ENCODE measurements at places on chromosomes 6 and 20.

DNA sequence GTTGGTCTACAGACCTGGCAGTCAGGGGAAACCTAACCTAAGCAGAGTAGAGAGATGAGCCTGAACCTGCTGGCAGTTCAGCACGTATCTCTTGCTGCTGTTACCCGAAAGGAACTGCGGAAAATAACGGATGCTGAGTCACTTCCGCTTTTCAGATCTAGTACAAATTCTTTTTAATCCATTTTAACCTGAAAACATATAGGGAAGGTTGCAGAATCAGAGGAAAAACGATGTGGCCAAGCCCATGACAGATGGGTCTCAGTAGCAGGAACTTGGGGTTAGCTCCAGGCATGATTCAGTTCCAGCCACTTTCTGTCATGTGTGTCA lies 351.9 kb upstream of the PRND start:
- DNase-seq, result no peak

GRCh38 chr20:53376021-53376420 lies 217.6 kb downstream of the ZNF217 start:
- no peak for DNase-seq

DNA sequence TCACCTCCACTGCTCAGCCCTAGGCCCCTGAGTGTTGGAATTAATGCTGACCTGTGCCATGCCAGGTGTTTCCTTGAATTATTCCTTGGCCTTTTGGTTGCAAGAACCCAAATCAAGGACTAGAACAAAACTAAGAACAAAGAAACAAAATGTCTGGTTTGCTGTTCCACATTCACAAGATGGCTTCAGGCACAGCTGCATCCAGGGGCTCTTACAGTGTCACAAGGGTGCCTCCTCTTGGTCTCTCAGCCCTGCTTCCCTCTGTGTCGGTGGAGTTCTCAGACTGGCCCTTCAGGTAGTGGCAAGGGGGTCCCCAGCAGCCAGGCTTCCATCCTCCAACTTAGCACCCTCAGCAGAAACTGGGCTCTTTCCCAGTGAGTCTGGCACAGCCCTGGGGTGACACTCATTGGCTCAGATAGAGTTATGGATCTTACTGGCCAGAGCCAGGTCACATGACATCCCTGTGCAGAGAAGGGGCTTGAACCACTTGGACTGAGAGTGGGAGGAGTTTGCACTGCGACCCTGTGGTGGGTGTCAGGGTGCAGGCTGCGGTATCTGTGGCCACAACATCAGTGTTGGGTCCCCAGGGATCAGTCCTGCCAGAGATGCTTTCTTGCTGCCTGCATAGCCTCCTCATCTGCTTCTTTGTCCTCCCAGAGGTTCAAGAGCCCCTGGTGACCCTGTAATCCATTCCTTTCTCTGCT lies 427.7 kb upstream of the SULF2 start:
- DNase-seq, result no peak

DNA sequence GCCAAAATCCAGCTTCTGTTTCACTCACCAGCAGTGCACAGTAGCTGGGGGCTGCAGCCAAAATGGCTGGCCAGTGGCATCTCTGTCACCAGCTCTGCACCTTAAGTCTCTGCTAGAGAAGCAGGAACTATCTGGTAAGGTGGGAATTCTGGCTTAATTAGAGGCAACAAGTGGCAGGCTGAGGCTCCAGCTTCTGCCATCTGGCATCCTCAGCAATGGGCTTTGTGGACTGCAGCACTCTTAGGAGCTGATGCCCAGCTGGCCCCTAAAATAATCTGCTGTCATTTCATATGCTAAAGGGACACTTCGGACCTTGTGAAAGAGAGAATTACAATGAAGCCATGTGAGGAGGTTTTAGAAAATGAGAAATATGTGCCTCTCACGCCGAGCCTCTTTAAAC lies 4.6 kb upstream of the CLDN20 start:
- no peak for DNase-seq

DNA sequence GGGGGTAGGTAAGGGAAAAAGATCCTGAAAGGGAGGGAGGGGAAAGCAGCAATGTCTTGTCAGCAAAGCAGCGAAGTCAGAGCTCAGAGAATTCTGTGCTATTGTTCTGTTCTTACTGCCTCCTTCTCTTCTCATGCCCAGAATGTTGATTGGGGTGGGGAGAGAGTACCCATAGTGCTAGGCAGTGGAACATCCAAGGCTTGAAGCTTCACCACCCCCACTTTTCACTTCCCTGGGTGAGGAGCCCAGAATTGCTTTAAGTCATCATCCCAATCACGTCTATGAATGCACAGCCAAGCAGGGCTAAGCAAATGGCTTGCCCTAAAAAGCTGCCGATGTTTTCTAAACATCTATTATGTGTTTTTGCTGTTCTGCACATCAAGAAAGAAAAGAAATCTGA lies 16.5 kb downstream of the REPS1 start:
- no peak for DNase-seq

DNA sequence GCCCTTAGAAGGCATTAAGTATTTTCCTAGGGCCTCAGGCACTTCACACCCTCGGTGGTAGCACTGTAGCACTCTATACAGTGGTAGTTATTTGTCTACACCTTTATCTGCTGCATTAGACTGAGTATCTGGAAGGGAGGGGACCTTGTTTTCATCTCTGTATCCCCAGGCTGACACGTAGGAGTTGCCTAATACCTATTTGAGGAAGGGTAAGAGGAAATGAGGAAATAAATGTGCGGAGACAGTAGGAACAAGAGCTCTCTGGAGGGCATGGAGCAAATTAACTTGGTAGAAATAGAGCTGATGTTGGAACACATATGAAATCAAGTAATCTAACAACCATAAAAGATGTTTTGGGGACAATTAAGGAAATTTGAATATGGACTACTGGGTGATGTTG lies 3.9 kb downstream of the CNPY3 start:
- DNase-seq, result no peak

GRCh38 chr6:82083646-82084045 lies 163.9 kb downstream of the IBTK start:
- no peak for DNase-seq

DNA sequence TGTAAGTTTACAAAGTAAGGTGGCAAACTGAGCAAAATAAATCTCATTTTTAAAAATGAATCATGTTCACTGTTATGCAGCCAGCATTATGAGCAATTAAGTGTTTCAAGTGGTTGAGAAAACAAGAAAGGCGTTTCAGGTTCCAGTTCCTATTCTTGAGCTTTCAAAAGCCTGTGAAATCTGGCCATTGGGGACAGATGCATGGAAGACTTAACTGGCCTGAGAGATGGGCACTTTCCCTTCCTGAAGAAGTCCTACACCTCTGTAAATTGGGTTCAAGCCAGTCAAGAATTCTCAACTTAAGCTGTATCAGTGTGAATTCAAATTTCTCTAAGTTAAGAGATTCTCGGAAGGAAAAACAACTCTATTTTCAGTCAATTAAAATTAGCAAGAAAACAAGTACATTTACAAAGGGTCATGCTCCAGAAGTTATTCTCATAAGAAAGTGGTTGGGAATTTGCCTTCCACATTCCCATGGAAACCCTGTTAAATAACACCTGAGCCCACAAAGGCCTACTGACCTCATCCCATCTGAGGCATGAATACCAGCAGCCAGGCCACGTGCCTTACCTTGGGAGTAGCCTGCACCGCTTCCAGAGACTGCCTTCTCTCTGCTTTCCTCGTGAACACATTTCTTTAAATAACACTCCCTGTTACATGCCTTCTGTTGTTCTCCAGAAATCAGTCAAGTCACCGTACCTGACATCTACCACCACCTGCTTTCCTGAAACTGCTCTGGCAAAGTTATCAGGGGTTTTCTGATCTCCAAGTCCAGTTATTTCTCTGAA lies 19.4 kb downstream of the MAP3K5 start:
- no peak for DNase-seq

DNA sequence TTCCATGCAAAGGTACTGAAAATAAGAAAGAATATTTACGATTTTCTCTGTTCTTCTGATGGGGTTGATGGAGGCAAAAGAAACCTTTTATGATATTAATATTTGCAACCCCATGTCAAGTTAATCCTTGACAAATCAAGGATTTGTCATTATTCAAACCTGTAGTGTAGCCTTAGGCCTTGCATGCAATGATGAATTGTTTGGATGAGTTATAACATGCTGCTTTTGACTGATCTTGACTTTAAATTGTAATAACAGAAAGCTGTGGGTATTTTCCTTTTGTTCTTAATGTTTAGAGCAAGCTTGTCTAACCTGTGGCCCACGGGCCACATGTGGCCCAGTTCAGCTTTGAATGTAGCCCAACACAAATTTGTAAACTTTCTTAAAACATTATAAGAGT lies 13.0 kb upstream of the BAG2 start:
- DNase-seq, result no peak

DNA sequence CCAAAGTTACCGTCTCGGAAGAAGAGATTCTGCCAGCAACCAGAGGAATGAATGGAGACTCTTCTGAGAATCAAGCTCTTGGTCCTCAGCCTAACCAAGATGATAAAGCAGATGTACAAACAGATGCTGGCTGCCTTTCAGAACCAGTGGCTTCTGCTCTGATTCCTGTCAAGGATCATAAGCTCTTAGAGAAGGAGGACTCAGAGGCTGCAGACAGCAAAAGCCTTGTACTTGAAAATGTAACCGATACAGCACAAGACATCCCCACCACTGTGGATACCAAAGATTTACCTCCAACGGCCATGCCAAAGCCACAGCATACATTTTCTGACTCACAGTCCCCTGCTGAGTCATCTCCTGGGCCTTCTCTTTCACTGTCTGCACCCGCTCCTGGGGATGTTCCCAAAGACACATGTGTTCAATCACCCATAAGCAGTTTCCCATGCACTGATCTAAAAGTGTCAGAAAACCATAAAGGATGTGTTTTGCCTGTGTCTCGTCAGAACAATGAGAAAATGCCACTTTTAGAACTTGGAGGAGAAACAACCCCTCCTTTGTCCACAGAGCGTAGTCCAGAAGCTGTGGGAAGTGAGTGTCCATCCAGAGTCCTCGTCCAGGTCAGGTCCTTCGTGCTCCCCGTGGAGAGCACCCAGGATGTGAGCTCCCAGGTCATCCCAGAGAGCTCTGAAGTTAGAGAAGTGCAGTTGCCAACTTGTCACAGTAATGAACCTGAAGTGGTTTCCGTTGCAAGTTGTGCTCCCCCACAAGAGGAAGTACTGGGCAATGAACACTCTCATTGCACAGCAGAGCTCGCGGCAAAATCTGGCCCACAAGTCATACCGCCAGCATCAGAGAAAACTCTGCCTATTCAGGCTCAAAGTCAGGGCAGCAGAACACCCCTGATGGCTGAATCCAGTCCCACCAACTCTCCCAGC lies 109.6 kb downstream of the RTN4IP1 start:
- DNase-seq, result peak; percentile 79

GRCh38 chr20:18527836-18528235 lies 20.1 kb downstream of the SEC23B start:
- no peak for DNase-seq

GRCh38 chr20:7744411-7744810 lies 195.8 kb downstream of the HAO1 start:
- DNase-seq, result no peak

DNA sequence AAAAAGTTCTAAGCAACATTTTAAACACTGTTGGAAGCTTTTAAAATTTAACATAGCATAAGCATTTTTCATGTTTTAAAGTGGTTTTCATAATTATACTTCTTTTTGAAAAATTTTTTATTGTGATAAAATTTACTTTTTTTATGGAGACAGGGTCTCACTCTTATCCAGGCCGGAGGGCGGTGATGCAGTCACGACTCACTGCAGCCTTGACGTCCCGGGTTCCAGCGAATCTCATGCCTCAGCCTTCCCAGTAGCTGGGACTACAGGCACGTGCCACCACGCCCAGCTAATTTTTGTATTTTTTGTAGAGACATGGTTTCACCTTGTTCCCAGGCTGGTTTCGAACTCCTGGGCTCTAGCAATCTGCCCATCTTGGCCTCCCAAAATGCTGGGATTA lies 46.1 kb upstream of the TULP4 start:
- DNase-seq, result no peak

- DNase-seq, result no peak
Observed at GRCh38 chr20:46237736-46238135, 70.6 kb downstream of the CDH22 start.

DNA sequence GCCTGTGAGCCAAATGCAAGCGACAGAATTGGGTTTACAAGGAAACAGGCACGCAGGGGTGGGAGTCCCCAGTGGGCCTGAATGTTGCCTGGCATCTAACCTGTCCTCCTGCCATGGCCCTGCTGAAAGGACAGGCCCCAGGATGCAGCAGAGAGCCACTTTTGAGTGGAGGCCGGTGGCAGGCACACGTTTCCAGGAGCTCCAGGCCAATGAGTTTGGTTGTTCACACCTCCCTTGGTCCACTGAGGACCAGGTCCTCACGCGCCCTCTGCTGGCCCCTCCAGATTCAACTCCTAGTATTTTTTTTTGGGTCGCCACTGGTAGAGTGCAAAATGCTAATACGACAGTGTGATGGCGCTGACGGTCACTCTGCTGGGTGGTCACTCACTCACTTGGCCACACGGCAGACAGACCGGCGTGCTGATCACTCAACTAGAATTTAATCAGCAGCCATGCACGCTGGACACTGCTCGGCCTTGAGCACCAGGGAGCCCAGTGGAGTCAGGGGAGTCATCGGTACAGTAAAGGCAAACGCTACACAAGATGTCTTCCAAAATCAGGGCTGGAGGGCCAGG lies 81.7 kb upstream of the NFATC2 start:
- peak; percentile 25 for DNase-seq

DNA sequence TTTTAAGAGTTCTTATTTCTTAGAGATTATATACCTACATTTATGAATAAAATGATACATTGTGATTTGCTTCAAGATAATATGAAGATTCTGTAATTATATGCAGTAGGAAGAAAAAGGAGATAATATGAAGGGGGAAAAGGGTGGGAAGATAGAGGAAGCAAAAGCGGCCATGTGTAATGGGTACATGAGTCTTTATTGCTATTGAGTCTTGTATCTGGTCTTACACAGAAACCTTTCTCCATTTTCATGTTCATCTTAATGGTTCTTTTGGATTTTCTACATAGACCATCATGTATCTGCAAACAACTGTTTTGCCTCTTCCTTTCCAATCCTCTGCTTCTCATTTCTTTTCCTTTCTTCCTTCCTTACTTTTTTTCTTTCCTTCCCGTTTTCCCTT lies 36.1 kb downstream of the PHF20 start:
- no peak for DNase-seq

DNA sequence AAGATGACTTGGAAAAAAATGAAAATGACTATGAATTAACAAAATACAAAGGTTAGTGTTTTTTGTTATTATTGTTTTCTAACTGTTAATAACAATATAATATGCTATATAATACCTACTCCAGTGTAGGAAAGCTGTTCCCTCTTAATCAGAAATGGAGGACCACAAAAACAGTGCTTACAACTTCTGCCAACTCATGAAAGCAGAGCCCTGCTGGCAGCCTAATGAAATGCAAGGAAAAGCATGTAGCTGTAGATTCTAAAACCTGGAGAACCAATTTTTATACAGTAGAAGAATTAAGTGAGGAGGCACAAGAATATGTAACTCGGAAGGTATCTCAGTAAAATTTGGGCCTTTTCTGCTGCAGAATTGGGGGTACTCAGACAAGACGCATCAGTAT lies 29.4 kb downstream of the PHIP start:
- no peak for DNase-seq

DNA sequence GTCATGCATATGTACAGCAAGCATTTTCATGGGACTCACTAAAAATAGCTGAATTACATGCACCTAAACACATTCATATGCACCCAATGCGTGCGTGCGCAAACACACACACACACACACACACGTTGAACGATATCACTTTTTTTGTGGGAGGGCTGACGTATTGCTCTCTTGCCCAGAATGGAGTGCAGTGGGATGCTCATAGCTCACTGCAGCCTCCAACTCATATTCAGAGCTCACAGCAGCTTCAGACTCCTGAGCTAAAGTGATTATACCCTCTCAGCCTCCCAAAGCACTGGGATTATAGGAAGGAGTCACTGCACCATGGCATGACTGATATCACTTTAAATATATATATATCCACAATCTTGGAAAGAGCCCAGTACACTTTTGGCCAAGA lies 620.4 kb upstream of the MANEA start:
- DNase-seq, result no peak
